ENCODE measurements at places on chromosomes 11 and 22.

GRCh38 chr11:36392196-36392595 lies 96.1 kb downstream of the PRR5L start:
- no peak for DNase-seq

DNA sequence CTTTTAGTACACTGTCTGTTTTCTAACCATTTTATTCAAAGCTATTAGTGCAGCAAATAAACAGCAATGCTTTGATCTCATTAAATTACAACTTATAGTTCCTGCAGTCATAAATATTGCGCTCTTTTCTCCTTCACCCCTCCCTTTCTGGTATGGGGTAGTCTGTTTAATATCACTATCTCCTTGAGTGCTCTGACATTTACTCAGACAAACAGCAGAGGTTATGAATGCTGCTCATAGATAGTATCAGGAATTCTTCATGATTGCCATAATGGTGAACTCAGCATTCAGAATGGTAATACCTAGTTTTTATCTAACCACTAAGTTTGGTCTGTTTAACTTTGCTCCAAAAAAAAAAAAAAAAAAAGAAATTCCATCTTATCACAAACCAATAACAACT lies 87.4 kb downstream of the EIF3M start:
- no peak for DNase-seq

- DNase-seq: no peak
Measured at GRCh38 chr11:35146074-35146521, 7.1 kb downstream of the CD44 start.

DNA sequence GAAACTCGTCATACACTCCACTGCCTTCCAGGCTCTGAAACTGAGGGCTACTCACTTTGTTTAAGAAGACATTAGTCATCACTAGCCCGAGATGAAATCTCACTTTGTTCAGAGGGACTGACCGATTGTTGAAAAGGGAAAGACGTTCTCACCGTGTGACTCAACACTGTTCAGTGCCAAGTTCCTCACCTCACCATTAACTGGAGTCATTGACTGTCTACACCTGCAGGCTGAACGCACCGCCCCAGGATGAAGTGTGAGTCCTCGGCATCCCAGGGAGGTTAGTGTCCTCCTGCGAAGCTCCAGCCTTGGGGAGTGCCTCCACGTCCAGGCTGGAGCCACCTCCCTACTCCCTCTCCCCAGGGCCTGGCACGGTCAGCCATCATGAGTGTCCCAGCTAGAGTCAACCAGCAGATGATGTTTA lies 30.4 kb downstream of the FADD start:
- no peak for DNase-seq

DNA sequence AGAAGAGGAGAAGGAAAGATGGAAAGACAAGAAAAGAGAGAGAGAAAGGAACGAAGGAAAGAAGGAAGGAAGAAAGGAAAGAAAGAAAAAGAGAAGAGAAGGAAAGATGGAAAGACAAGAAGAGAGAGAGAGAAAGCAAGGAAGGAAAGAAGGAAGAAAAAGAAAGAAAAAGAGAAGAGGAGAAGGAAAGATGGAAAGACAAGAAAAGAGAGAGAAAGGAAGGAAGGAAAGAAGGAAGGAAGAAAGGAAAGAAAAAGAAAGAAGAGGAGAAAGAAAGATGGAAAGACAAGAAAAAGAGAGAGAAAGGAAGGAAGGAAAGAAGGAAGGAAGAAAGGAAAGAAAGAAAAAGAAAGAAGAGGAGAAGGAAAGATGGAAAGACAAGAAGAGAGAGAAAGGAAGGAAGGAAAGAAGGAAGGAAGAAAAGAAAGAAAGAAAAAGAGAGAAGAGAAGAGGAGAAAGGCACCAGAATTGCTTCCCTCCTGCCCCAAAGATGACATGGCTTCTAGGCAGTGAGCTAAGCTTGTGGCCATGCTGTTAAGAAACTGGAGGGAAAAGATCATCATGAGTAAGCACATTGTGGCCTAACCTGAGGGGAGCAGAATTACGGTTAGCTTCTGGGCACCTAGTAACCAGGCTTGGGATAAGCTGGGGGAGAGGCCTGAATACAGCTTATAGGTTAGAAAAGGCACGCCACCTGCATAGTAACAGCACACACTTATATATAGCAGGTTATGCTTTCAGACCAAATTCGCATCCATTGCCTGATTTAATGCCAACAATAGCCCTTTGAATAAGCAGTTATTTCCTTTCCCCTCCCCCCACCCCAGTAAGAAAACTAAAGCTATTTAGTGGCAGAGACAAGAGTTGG lies 2.3 kb upstream of the ST3GAL4 start:
- no peak for DNase-seq

DNA sequence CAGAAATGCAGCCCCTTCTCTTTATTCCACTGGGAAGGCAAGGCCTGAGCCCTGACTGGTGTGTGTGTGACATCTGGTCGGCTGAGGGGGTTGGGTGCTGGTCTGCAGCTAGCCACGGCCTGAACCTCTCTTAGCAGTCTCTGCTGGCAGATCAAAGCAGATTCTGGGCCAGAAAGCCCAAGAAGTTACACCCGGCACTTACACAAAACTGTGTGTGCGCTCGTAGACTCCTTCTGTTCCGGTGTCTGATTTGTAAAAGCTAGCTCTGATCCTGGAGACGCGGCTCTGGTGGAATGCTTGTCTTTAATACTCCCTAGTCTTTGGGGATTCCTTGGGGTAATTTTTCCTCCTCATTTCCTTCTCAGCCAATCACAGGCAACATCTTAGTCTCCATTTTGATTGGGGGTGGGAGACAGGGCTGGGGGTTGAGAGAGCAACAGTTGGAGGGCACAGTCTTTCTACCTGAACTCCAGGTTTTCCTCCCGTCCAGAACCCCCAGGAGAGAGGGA lies 5.5 kb downstream of the PKNOX2 start:
- no peak for DNase-seq

GRCh38 chr11:117717485-117718314 lies 79.3 kb downstream of the DSCAML1 start:
- no peak for DNase-seq

DNA sequence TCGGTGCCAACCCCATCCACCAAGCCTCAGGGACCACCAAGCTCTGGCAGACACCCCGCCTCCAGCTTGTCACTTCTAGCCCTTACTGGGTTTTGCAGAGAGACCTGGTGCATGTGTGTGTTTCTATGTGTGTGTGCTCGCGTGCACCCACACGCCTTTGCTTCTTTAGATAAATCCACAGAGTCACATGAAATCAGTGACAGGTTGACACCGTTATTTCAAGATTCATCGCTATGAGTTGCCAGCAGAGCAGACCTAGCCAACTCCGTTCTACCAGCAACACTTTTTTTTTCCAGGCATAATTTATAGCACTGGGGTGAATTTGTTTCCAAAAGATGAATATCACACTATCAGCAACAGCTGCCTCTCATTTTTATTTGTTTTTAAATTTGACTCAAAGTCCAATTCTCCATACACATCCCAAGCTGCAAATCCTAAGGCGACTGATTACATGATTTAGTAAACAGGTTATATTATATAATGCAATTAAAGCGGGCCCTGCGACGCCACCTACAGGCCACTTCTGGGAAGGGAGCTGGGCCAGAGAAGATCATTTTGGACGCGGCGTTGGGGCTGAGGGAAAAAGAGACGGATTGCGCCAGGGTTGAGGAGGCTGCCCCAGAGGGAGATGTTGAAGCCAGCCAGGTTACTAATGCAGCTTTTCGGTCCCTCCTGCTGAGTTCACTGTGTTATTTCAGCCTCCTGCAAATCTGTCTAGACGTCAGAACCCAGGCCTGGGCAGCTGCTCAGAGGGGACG lies 150.5 kb downstream of the FEZ1 start:
- DNase-seq: peak; percentile 34

- DNase-seq: no peak
Measured at GRCh38 chr22:33524511-33525260, 395.6 kb downstream of the LARGE1 start.

DNA sequence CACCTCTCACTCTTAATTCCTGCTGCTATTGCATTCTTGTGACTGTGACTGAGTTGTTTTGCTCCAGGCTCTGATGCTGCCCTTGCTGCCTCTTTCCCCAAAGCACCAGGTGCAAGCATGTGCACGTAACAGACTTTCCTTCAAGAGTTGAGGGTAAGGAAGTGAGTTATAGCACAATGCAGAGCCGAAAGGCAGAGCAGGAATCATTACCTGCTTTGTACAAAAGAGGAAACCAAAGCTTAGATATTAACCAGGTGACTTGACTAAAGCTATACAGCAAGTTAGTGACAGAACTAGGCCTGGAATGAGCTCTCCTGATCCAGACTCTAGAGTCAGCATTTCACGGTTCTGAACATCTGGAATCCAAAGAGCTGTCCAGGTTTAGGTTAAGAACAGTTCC lies 33.6 kb downstream of the NEU3 start:
- DNase-seq: no peak

- no peak for DNase-seq
Measured at GRCh38 chr11:93500759-93501158, 42.4 kb downstream of the SMCO4 start.

- DNase-seq: no peak
Measured at GRCh38 chr11:75705541-75705940, 12.1 kb upstream of the MOGAT2 start.

GRCh38 chr11:114346709-114347141 lies 50.5 kb downstream of the NNMT start:
- DNase-seq: no peak

DNA sequence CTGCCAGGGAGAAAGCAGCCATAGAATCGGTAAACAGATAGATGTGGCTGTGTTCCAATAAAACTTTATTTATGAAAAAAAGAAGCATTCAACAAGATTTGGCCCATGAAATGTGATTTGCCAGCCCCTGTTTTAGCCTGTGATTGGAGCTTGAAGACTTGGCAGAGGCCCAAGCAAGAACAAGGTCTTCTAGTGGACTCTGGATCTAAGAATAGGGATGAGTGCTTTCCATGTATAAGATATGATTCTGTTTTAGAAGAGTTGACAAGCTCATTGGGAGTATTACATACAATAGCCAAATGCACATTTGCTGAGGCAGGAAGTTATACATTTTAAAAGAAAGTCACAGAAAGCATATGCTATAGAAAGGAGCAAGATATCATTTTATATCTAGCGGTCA lies 175.6 kb upstream of the LUZP2 start:
- no peak for DNase-seq

GRCh38 chr11:19675397-19675796 lies 37.2 kb upstream of the NAV2 start:
- no peak for DNase-seq

DNA sequence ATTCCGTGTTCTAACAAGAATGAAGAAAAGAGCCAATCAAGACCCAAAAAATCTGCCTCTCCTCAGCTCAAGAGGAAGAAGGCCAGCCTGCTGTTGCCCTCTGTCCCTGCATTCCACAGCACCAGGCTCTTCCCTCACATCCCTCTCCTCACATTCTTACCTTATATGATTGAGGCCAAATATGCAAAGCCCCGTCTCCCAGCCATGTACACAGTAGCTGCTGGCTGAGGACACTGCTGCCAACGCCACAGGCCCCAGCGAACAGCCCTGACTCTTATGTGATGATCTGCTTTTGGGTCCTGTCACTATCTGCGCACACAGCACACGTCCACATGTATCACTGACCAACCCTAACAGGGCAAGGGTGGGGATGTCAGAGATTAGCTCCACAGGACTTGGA lies 60.2 kb downstream of the MICAL3 start:
- DNase-seq: no peak

DNA sequence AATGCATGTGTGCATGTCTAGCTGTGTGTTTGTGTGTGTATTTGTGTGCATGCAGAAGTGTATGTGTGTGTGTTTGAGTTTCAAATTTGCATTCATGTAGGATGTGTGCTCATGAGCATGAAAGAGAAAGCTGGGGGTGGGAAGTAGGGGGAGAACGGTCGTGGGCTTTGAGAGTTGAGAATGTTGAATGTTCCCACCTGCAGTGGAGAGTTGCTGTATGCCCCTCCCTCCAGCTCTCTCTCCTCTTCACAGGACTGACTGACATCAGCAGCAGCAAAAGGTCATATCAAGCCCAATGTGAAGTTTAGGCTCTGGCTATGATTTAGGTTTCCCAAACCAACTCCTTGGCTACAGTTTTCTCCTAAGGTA lies 63.8 kb upstream of the RRAS2 start:
- no peak for DNase-seq

GRCh38 chr22:36858966-36859365 lies 1.8 kb upstream of the NCF4 start:
- no peak for DNase-seq

DNA sequence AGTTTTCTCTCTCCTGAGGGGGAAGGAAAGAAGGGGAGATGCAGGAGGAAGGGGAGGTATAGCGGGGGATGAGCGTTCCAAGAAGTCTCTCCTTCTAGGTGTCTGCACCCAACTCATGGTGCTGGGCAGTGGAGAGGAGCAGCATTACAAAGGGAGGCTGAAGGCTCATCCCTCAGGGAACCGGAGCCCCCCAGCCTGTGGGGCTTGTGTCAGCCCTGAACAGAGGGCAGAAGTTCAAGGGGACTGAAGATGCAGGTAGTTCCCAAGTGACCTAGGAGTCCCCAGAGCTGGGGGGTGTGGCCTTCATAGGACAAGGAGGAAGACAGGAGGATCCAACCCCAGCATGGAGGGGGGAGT lies 1.8 kb downstream of the C11orf68 start:
- no peak for DNase-seq

- DNase-seq: no peak
Measured at GRCh38 chr11:69192301-69192721, 36.6 kb downstream of the SMIM38 start.

GRCh38 chr11:75792127-75792731 lies 22.8 kb upstream of the UVRAG start:
- DNase-seq: no peak

- DNase-seq: no peak
Measured at GRCh38 chr22:24938741-24939341, 7.7 kb downstream of the LHFPL7 start.

DNA sequence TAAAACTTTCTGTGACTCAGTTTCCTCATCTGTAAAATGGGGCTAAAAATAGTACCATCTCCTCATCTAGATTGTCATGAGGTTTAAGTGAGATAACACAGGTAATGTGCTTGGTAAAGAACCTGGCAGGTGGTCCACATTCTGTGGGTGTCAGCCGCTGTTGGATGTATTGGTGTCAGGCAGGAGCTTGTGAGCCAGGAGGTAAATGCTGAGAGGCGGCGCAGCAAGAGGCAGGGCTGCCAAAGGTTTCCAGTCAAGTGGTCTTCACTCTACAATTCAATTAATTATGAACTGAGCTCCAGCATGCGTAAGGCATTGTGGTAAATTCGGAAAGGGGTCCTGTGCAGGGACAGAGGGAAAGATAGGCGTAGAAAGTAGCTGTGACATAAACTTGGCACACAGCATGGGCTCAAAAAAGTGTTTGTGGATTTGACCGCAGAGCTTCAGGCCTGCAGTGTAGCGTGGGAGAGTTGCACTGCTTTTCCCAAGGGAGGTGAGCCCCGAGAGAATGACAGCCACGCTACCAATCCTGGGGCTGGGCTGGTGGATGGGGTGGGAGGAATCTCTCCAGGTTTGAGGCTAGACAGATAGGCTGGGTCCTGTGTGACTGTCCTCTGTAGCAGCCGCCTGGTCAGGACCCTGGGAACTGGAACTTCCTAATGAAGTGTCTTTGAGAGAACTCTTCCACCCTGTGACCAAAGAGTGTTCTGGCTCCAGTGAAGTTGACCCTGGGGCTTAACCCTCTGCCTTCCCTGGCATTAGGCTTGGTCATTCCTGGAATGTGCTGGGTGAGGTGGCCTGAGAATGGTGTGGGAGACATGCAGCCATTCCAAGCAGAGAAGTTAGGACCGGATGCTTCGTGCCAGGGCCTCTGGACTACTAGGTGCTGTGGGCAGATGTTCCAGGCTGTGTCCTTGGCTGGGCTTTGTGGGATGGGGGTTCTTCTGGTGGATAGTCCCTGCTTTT lies 122.4 kb downstream of the FEZ1 start:
- DNase-seq: no peak

Data from fibroblast of skin of left quadriceps (primary cell).